ENCODE measurements at places on chromosomes 4 and X.

DNA sequence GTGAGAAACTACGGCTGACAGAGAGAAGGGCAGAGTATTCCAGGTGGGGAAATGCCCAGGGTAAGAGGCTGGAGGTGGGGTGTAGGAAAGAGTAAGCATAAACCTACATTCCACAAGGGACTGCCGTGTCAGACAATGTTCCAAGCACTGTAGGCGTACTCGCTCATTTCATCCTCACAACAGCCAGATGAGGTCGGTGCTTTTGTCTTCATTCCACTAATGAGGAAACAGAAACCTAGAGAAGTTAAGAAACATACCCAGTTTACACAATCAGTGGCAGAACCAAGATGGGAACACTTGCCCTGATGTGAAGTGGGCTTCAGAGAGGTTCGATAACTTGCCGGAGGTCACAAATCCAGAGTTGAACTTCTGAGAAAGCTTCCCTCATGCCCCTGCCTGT, 4.6 kb downstream of the SASH3 start:
- no peak for DNase-seq

GRCh38 chr4:117479673-117480072, 394.3 kb upstream of the TRAM1L1 start:
- no peak for DNase-seq

- no peak for DNase-seq
Measured at GRCh38 chr4:27059446-27059845, 198.8 kb downstream of the STIM2 start.

DNA sequence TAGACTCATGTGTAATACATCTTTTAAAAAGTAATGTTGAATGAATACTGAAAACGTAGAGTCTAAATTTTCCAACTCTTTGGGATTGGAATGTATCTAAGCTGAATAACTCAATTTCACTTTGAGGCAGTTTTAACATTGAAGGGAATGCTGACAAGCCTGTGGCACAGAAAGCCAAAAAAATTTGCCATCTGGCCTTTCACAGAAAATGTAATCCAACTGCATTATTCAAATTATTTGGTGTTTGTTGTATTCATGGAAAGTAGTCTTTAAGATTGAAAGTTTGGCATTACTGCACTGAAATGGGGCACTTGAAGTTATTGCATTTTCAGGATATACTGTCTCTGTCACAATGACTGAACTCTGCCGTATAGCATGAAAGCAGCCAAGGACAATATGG, 186.9 kb downstream of the FRMPD4 start:
- DNase-seq: no peak

- no peak for DNase-seq
Measured at GRCh38 chr4:37780444-37781130, 45.9 kb upstream of the PGM2 start.

DNA sequence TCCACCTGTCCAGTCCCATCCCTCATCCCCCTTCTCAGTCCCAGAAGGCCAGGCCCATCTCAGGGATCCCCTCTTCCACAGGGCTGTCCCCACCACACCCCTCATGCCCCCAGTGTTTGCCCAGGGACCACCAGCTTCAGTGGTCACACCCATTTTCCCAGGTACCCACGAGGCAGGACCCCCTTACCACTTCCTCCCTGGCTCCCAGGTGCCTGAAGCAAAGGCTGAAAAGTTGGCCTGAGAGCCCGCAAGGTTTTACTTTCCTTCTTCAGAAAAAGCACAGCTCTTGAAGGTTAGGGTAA, 7.8 kb downstream of the TMEM271 start:
- DNase-seq: no peak

GRCh38 chr4:121390335-121390734, 9.5 kb upstream of the QRFPR start:
- DNase-seq: no peak

- DNase-seq: no peak
Measured at GRCh38 chr4:122960611-122961000, 38.2 kb upstream of the NUDT6 start.

DNA sequence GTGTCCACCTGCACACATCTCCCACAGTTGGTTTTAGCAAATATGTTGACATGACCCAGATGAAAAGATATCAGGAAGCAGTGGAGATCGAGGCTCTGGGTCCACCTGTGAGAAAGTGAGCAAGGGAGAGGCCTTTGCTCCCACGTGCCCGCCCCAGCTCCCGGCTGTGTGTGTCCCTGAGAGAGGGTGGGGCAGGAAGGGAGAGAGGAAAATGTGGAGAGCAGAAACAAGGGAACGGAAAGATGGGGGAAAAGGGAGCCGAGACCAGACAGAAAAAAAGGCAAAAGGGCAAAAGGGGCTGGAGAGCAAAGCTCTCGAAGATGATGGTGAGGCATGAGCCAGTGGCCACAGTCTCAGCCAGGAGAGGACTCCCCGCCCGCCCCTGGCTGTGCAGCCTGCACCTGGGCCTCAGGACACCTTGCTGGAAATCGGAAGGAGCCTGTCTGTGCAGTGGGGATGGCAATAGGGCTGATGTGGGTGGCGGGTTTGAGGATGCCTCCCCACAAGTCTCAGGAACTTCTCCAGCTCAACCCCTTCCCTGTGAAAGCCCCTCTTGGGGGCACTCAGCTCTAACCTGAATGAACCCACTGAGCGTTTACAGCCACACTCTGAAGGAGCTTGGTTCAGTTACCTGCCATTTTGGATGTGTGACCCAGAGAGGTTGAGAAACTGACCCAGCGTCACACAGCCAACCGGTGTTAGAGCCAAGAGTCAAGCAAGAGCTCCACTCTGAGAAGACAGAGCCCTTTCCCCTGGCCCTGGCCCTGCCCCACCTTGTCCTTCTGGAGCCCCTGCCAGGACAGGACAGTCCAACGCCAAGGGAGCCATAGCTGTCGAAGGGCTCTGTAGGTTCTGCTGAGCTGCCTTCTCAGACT, 20.3 kb upstream of the MSX1 start:
- DNase-seq: no peak

GRCh38 chr4:152699313-152699712, 19.5 kb upstream of the TMEM154 start:
- no peak for DNase-seq

- no peak for DNase-seq
Measured at GRCh38 chr4:154073107-154073822, 284.4 kb upstream of the SFRP2 start.

- DNase-seq: no peak
Measured at GRCh38 chr4:156636381-156636780, 335.2 kb downstream of the PDGFC start.

- peak; percentile 26 for DNase-seq
Measured at GRCh38 chr4:16721613-16722291, 176.7 kb downstream of the LDB2 start.

- DNase-seq: no peak
Measured at GRCh38 chr4:146104541-146104940, 71.0 kb upstream of the LSM6 start.

DNA sequence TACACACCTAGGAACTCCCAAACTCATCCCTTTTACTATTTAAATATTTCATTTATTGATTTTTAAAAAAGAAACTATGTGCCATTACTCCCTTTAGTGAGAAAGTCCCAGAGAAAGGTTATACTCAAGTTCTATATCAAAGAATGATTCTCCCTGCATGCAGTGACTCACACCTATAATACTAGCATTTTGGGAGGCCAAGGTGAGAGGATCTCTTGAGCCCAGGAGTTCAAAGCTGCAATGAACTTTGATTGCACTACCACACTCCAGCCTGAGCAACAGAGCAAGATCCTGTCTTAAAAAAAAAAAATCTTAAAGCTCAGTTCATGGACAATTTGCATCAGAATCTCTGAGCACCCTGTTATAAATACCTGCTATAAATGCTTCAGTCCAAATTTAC, 9.2 kb upstream of the RBPJ start:
- DNase-seq: no peak

- no peak for DNase-seq
Measured at GRCh38 chrX:17682259-17682658, 55.0 kb upstream of the SCML1 start.

GRCh38 chrX:80537096-80537495, 116.8 kb downstream of the TENT5D start:
- DNase-seq: no peak

DNA sequence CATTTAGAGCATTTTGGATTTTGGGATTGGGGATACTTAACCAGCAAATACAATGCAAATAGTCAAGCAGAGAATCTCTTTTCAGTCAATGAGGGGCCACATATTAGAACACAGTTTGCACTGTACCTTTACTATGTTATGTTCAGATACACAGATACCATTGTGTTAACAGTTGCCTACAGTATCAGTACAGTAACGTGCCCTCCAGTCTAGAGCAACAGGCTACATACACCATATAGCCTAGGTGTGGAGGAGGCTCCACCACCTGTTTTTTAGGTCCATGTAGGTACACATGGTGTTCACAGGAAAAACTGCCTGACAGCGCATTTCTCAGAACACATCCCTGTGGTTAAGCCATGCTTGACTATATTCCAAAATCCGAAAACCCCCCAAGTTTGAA, 9.1 kb downstream of the GRPEL1 start:
- no peak for DNase-seq

DNA sequence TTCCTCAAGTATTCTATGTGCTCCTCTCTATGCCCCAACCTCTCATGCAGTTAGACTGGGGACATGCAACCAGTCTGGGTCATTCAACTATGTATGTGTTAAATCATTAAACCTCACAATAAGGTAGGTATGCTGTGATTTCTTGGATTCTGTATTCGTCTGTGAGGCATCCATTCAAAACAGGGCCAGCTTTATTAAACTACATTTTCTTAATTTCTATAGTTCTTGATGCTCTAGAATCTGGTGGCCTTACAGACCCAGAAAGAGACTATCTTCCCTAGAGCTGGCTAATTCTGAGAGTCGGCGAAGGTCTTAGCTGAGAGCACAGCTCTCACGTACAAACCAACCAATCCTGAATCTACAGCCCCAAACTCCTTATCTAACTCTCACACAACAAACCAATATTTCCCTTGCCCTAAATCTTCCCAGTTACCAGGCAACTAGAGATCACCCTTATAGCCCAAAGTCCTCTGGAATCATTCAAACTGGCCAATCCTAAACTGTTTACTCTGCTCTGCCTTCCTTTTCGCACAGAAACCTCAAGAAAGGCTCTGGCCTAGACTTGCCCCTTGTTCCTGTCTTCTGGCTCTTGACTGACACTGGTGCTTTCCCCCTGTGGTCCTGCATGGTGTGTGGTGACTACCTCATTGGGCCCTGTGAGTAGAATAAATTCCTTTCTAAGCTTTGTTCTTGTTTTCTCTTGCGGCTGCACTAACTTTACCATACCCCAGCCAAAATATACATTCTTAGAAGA, 203.5 kb upstream of the TET2 start:
- no peak for DNase-seq

GRCh38 chrX:129823522-129823921, 20.2 kb downstream of the ZDHHC9 start:
- no peak for DNase-seq

- DNase-seq: no peak
Measured at GRCh38 chrX:21929209-21929608, 11.3 kb upstream of the SMS start.

DNA sequence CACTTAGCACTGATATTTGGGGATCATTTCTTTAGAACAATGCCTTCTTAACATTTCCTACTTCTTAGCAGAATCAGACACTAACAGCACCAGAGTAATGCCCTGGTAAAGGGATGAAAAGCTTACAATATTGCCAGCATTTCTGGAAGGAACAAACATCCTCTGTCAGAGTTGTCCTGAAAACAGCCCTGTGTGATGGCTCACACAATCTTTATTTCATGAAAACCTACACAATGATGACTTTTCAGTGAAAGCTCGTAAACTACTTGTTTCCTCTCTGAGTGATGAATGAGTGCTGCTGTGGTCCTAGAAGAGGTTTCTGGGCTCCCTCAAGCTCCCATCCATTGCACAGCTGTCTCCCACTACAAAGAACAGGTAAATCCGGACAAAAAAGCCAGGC, 52.8 kb downstream of the GPC4 start:
- DNase-seq: no peak

GRCh38 chr4:1516881-1517480, 110.7 kb upstream of the NKX1-1 start:
- no peak for DNase-seq

GRCh38 chrX:52346174-52347165, 22.4 kb upstream of the XAGE2 start:
- DNase-seq: no peak

All from AG04450 (cell line).